ENCODE measurements at places on chromosomes 5 and 9. TPM values are rescaled to one million over a fixed set of nuclear protein-coding genes. Genes with fewer than 3 reads are reported as not detected.

SLC36A2 gene
- not detected for total RNA-seq

C5orf58 gene
- not detected for total RNA-seq

SHOC1 gene
- not detected for total RNA-seq

GRCh38 chr5:62486672-62487071 is 74.1 kb downstream of the IPO11 start:
- no peak for DNase-seq
- no peaks in the 10 kb centered on the region for H3K4me1 ChIP-seq
- no peak overlapping the region for H3K27ac ChIP-seq
- H3K36me3 ChIP-seq = peaks cover 16% of the 10 kb centered on the region

DNA sequence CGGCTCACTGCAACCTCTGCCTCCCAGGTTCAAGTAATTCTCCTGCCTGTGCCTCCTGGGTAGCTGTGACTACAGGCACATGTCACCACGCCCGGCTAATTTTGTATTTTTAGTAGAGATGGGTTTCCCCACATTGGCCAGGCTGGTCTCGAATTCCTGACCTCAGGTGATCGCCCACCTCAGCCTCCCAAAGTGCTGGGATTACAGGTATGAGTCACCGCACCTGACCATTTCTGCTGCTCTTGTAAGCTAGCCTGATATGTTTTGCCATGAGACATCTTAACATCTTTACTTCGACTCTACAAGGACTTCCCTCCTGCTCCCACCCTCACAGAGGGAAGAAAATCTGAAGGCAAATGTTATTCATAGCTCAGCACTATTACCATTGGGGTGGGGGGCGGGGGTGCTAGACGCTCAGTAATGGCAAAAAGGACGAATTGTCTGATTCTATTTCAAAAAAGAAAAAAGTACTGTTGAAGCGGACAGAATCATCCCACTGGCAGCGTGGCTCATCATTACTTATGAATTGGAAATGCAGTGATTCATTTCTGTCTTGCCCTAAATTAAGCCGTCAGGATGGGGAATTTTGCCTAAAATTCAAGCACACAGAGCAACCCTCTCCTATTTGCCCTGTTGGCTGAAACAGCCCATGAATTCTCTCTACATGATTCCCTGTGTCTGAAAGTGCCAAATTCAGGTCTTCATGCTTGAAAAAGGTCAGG is 46.4 kb upstream of the WWC1 start:
- H3K4me3 ChIP-seq = no peak overlapping the region
- peaks cover 3% of the 10 kb centered on the region for H3K27me3 ChIP-seq
- no peak overlapping the region for H3K27ac ChIP-seq
